ENCODE measurements at places on chromosomes 1 and 21. TPM values are rescaled to one million over a fixed set of nuclear protein-coding genes. Genes with fewer than 3 reads are reported as not detected.

Gene NLRP3
- 1.7 TPM for total RNA-seq

DNA sequence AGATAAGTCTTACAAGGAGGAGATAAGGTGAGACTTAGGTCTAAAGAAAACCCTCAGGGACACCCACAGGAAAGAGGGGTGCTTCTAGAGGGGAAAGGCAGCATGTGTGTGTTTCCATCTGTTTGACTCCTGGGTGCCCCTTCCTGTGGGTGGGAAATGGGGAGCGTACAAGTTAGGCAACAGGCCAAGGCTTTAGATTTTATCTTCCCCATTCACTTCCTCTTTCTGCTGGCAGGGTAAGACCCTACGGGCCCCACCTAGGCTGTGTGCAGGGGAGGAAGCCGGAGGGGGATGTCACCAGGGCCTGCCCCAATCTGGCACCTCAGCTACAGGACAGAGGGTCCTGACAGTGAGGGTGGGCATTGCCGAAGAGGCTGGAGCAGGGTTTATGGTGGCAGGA, 2.5 kb upstream of the OLIG1 start:
- DNase-seq, result no peak
- no peaks in the 10 kb centered on the region for H3K36me3 ChIP-seq
- peaks cover 13% of the 10 kb centered on the region for H3K4me1 ChIP-seq
- H3K27ac ChIP-seq, result no peak overlapping the region

DNA sequence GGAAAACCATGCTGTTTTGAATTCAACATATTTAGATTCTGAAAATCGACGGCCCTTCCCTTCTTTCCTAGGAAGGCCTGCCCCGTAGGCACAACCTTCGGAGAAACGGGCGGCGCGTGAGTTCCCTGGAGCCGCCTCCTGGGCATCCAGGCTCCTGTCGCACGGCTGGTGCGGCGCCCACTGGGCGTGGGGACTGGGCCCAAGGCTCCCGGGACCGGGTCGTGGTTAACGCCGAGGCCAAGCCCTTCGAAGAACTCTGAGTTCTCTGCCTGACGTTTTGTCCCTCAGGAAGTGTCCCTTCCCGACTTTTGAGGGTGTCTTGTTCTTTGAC, 19.2 kb upstream of the TBX15 start:
- H3K4me3 ChIP-seq, result no peak overlapping the region
- no peak for DNase-seq
- peaks cover 27% of the 10 kb centered on the region for H3K4me1 ChIP-seq
- H3K27ac ChIP-seq, result no peak overlapping the region

DNA sequence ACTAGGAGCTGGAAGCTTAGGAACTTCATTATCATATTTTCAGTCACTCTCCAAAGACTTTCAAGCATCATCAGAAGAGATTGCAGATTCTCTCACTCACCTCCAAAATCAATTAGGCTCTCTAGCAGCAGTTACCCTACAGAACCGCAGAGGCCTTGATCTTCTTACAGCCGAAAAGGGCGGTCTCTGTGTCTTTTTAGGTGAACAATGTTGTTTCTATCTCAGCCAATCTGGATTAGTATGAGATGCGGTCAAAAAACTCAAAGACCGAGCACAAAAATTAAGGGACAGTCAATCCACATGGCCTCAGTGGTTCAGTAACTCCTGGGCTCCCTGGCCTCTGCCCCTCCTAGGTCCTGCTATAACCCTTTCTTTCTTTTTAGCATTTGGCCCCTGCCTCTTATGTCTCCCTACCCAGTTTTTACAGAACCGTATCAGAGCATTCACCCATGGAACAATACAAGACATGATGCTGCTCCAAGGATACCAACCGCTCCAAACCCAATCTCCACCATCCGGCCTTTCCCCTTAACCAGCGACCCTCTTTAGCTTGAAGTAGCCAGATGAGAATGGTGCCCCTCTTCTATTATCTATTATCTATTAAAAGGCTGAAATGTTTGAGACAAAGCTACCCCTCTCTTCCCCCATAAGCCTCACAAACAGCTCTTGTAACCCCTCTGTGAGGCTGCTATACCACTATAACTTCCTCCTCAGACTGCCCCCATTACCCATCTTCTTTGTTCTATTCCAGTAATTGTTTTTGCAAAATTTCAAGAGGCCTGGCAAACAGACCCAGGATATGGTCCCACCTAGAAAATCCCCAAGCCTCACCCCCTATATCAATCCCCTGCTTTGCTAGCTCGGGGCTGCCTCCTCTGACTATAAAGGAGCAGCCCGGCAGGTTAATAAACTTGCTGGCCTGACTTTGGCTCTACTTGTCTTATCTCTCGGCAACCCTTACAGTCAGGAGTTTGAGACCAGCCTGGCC, 18.7 kb upstream of the CA6 start:
- no peaks in the 10 kb centered on the region for H3K36me3 ChIP-seq
- no peaks in the 10 kb centered on the region for H3K27me3 ChIP-seq
- no peak overlapping the region for H3K4me3 ChIP-seq
- H3K4me1 ChIP-seq, result no peaks in the 10 kb centered on the region

Gene ADAM30
- total RNA-seq, result not detected

- H3K4me3 ChIP-seq, result no peak overlapping the region
- peak overlapping the region; percentile 68 for H3K27ac ChIP-seq
- H3K36me3 ChIP-seq, result no peaks in the 10 kb centered on the region
- DNase-seq, result no peak
Observed at GRCh38 chr1:25804964-25805862, 5.2 kb downstream of the SELENON start.
